ENCODE measurements at places on chromosomes 4 and X. TPM values are rescaled to one million over a fixed set of nuclear protein-coding genes. Genes with fewer than 3 reads are reported as not detected.
A peak's percentile ranks its signal among the peaks of the same experiment; 100 is the strongest.

TMPRSS11D gene
- total RNA-seq: under 0.01 TPM

FGF13 gene
- total RNA-seq: 46.0 TPM

HTN1 gene
- total RNA-seq: not detected

EVC gene
- 17.5 TPM for total RNA-seq

DNA sequence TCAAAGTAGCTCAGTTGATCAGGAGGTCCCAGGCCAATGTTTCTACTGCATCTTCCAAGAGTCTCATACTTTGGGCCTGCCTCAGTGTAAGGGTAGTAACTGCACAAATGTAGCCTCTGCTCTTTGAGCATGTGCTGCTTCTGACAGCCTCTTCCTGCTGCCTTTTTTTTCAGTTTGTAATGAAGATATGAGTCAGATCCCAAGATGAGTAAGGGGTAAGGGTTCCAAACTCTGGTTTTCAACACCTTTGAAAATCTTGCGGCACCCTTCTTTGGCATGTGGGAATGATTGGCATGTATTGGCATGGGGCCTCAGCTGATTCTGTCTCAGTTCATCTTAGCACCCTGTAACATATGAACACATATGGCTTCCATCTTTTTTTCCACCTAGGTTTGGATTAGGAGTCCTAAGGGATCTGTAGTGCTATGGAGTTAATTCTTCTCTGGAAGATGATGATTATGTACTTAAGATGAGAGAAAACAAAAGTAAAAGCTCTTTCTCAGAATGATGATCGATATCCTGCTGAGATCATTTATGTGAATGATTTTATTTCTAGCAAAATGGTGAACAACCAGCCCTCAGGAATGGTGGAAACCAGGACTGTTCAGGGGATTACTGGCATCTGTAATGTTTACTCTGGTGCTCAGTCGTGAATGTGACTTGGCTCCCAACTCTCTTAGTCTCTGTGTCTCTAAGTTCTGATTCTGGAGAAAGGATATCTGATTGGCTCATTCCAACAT is 118.7 kb upstream of the PRPS2 start:
- no peak for DNase-seq

GRCh38 chr4:3721627-3722026 is 44.6 kb upstream of the ADRA2C start:
- DNase-seq: no peak

DNA sequence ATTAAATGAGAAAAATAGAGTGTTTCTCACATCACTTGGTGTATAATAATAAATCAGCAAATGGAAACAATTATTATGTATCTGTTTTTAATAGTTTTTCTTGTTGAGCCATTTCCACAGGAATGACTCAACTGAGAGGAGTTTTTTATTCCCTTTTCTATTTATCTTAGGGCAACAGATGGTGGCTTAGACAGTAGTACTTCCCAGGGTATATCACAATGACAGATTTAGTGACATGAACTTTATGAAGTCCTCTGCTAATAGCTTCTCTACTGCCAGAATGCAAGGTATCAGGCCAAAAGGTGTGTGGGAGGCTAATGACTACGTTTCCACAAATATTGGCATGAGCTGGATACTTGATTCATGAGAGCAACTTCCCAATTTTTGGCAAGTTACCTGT is 126.7 kb downstream of the HTR2C start:
- no peak for DNase-seq

ERCC6L gene
- total RNA-seq: 0.60 TPM

DNA sequence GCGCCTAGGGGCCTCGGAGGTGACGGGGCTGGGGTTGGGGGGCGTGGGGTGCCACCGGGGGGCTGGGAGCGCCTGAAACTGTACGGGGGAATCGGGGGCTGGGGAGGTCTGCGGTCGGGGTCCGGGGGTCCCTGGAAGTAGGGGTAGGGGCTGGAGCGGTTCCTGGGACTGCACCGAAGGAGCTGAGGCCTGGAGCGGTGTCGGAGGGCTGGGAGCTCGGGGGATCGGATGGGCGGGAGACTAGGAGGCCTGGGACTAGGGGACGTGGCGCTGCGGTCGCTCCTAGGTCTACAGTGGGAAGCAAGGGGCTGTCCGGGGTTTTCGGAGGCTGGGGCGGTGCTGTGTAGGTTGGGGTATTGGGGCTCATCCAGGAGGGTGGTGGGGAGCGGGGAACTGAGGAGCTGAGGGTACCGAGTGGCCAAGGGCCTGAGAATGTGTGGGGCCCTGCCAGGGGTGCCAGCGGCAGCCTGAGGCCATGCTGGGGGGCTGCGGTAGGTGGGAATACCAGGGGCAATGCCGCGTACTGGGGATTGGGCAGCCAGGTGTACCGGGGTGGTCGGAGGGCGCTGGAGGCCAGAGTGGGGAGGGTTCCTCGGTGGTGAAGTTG is 562 bp downstream of the AKAP17A start:
- DNase-seq: peak; percentile 37

- DNase-seq: no peak
Observed at GRCh38 chr4:8371596-8371995, 68.9 kb downstream of the ACOX3 start.

GAGE13 gene
- total RNA-seq: not detected

CT45A2 gene
- total RNA-seq: not detected

TSPAN7 gene
- total RNA-seq: 38.1 TPM

GRCh38 chrX:101393530-101394305 is 2.9 kb downstream of the RPL36A start:
- no peak for DNase-seq

DNA sequence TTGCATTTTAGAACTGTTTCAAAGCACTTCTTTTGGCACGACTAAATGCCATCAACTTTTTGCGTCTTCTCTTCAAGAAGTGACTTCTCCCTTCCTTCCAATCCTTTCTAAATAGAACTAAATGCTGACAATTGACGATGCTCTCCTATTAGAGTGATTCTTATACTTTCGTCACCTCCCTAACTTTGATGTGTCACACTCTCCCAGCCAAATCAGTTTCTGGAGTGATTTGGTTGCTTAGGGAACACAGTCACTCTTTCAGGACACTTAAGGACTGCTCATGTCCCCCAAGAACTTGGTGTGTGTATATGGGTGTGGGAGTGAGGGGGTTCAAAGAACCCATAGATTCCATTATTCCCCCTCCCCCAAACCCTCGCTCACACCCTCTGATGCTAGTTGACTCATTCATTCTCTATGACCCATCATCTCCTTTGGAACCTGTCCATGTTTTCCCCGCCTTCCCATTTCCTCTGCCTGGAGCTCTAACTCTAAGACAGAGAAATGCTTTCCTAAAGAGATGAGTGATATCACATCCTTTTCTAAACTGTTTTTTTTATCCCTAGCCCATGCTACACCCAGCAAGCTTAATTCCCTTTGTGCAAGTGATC is 26.8 kb upstream of the AREG start:
- DNase-seq: peak; percentile 52

DNA sequence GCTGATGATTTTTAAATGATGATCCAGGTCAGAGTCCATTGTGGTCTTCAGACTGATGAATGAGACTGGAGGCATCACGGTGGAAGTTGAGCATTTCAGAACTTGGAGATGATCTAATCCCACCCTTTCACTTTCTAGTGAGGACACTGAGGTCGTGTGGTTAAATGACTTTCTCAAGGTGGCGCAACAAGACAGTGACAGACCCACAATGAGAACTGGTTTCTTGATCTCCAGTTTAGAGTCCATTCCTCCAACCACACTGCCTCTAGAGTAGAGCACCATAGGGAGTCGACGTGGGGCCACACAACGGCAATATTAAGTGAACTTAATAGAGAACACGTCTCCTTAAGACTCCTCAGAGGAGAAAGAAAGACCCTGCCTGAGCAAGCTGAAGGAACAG is 381.0 kb downstream of the UNC5C start:
- DNase-seq: no peak

DNA sequence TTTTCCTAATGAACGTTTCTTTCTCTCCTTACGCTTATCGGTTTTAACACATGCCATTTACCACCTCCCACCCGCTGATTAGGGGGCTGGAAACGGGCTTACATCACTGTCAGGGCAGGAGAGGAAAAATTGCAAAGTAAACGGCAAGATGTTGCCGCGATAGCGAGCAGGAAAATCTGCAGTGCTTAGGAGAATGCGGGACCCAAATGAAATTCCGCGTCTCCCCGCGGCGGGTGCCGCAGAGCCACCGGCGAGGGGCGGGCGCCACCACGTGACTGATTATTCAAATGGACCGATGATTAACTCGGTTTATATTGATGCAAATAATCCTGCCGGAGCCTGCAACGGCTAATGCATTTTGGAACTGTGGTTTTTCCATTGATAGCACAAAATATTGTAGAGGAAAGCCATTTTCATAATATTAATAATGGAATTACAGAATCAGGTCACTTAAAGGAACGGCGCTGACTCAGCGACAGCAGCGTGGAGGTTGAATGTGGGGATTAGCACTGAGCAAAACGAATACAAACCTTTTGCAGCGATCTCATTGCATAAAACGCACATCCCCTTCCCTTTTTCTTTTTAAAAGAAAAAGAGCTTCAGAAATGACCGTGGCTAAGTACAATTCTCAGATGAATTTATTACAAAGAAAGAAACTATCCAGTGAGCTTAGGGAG is 224.2 kb downstream of the STIM2 start:
- DNase-seq: peak; percentile 17

DNA sequence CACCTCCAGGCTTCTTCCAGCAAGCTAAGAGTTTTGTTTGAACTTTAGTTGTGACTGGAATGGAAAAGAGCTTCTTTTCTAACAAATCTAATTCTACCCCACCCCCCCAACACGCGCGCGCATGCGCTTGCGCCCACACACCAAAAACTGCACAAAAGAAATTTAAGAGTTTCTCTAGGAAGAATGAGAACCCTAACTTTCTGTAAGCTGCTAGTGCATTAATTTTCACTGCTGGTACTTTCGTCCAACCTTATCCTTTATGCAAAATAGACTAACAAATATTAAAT is 9.0 kb upstream of the INTU start:
- DNase-seq: peak; percentile 15

DNA sequence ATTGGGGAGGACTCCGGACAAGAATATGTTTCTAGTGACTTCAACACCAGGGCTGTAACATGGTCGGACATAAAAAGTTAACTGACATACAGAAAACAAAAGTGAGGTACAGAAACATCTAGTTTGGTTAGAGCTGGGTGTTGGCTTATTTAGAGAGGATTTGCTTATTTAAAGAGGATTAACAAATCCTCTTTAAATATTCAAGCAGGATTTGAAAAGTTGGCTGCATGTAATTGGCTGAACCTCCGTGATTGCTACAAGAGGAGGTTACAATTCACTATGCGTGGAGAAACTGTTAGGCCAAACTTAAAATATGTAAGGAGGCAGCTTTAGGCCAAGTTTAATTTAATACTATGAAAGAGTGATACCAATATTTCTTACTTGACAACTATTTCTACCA is 2707.4 kb downstream of the ARAP2 start:
- DNase-seq: no peak

DNA sequence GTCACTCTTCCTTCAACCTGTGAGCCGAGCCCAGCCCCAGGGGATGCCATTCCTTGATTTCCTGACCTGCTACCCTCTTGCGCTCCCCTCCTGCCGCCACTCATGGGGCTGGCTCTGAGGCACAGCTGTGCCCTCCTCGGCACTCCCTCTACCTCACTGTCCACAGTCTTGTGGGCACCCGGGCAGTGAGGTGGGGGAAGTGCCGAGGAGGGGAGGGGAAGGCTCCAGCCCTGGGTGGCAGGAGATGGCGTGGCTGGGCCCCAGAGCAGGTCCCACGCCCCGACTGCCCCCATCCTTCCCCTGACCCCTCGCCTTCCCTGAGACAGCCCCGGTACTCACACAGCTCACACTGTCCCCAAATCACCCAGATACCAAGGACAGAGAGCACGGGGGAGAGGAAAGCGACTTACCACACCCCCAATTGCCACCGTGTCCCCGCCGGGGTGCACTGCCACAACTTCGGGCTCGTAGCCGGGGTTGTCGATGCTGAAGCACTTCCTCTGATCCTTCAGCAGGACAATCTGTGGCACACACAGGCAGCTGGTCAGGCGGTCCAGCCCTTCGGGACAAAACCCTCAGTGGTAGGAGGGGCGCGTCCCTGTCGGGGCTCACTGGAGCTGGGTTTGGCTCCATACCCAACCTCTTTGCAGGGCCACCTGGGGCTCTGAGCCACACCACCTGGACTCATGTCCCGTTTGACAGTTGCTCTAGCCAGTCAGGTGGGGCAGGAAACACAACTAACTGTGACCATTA is 37.9 kb downstream of the WDR1 start:
- no peak for DNase-seq

GRCh38 chr4:6182376-6183280 is 17.7 kb downstream of the JAKMIP1 start:
- no peak for DNase-seq

DNA sequence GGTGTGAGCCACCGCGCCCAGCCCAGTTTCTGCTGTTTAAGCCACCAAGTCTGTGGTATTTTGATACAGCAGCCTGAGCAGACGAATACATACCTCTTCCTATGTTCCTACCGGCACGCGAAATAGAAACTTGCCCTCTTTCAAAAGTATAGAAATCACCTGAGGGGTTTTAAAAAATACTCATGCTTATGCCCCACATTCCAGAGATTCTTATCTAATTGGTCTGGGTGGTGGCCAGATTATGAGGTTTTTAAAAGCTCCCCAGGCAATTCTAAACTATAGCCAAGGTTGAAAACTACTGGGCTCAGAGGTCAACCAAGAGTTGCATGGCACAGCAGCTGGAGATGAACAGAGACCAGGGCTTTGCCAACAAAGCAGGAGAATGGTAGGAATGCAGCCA is 24.9 kb upstream of the HUWE1 start:
- DNase-seq: no peak

DNA sequence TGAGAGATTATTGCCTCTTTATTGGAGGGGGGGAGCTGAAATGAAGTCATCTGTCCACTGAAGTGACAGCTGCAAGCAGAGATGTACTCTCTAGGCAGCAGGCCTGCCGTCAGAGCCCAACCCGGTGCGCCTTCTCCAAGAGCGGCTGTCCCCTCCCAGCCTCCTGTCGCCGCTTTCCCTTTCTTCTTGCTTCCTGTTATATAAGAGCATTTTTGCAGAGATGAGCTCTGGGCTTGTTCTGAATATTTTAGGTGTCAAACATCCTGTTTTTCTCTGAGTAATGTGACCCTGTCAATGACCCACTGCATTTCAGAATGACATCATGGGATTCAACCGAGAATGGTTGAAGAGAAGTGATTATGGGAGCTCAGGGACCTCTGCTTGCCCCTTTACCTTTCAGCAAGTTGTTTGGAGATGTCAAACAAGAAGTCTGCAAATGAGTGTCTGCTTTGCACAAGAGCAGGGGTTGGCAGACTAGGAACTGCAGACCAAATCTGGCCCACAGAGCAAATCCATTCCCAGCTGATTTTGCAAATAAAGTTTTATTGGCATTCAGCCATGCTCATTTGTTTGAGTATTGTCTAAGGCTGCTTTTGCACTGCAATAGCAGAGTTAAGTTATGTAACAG is 79.9 kb downstream of the SLC9A6 start:
- DNase-seq: peak; percentile 90

TACR3 gene
- total RNA-seq: not detected

- no peak for DNase-seq
Observed at GRCh38 chr4:86001591-86001990, 358.3 kb downstream of the MAPK10 start.

LAS1L gene
- 10.9 TPM for total RNA-seq

HTN3 gene
- total RNA-seq: not detected

GRCh38 chr4:85744950-85745349 is 270.0 kb downstream of the ARHGAP24 start:
- no peak for DNase-seq

- no peak for DNase-seq
Observed at GRCh38 chr4:133263104-133263503, 114.0 kb downstream of the PCDH10 start.

MORF4L2 gene
- total RNA-seq: 368 TPM

VCX2 gene
- not detected for total RNA-seq

Data from lung microvascular endothelial cell (primary cell).